ENCODE measurements at places on chromosomes 1 and 21.

DNA sequence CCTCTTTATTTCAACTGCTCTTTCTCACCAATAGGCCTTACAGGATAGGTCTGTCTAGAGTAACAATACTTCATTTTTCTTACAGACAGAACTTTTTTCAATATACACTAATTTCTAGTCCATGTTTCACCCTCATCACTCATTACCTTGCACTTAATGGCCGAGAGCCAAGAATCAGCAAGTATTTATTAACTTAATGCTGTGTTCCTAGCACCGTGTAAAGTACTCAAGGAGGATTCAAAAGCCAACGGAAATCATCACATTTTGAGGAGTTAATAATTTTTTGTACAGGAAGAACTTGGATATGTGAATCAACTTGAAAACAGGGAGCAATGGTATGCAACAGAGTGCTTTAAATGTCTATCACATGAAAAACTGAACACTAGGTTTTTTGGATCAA lies 102.0 kb downstream of the PTPN14 start:
- no peak for DNase-seq

- peak; percentile 69 for DNase-seq
Measured at GRCh38 chr1:113930499-113931161, 1.5 kb downstream of the HIPK1 start.

- no peak for DNase-seq
Measured at GRCh38 chr21:23017989-23018388, 2019.8 kb downstream of the NCAM2 start.

DNA sequence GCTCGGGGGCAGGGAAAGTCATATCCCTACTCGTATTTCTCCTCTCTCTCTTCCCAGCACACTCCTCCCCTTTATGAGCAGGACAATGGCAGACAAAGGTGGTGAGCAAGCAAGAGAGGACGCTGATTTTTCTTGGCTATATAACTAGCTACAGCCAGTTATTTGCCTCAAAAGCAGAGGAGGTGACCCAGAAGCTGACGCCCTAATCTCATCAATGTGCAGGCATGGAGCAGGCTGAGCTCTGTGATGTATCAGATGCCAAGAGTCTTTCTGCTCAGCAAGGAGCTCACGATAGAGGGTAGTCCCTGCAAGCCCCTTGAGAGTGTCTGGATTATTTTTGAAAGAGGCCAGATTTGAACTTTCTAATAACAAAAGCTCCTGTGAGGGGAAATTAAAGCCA lies 75.5 kb downstream of the ASTN1 start:
- no peak for DNase-seq

GRCh38 chr1:193674292-193674944 lies 488.0 kb upstream of the B3GALT2 start:
- DNase-seq: no peak

GRCh38 chr1:169113613-169114119 lies 7.2 kb downstream of the ATP1B1 start:
- DNase-seq: no peak
